ENCODE measurements at places on chromosomes 6 and 20.
A peak's percentile ranks its signal among the peaks of the same experiment; 100 is the strongest.

- peak; percentile 26 for DNase-seq
Observed at GRCh38 chr20:10708351-10709185, 34.8 kb upstream of the JAG1 start.

DNA sequence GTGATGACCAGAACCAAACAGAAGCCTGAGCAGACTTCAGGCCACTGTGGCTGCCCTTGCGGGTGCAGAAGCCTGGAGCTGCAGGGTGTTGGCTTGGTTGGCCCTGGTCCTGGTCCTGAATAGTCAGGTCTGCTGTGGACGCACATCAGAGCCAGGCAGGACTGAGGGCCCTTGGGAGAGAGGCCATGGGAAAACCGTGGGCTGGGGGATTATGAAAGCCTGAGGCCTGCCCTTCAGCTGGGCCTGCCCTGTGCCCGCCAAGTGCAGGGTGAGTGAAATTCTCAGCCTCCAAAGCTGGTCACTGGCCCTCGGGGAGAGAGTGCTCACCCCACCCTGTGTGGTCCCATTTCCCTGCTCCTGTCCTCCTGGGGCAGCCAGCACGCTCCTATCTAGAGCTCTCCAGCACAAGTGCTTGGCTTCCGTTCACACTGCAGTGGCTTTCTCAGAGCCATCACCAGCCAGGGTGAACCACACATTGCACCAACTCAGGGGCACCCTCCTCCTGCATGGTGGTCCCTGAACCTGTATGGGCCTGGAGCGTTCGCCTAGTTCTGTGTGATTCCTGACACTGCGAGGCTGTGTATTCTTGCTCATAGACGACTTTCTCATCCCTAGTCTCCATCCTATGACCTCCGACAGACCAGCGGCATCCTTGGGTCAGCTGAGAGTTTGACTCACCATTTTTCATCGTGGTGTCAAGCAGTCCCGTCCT lies 146.1 kb downstream of the TTLL2 start:
- DNase-seq, result no peak

- DNase-seq, result no peak
Observed at GRCh38 chr6:71206089-71206488, 82.5 kb upstream of the OGFRL1 start.

DNA sequence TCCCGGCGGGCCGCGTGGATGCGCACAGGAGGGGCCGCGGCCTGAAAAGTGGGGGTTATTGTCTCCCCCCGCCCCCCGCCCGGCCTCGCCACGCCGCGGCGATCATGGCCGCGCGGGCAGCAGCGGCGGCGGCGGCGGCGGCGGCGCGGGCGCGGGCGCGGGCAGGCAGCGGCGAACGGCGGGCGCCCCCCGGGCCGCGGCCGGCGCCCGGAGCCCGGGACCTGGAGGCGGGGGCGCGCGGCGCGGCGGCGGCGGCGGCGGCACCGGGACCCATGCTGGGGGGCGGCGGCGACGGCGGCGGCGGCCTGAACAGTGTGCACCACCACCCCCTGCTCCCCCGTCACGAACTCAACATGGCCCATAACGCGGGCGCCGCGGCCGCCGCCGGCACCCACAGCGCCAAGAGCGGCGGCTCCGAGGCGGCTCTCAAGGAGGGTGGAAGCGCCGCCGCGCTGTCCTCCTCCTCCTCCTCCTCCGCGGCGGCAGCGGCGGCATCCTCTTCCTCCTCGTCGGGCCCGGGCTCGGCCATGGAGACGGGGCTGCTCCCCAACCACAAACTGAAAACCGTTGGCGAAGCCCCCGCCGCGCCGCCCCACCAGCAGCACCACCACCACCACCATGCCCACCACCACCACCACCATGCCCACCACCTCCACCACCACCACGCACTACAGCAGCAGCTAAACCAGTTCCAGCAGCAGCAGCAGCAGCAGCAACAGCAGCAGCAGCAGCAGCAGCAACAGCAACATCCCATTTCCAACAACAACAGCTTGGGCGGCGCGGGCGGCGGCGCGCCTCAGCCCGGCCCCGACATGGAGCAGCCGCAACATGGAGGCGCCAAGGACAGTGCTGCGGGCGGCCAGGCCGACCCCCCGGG lies 637 bp downstream of the ARID1B start:
- DNase-seq, result no peak

DNA sequence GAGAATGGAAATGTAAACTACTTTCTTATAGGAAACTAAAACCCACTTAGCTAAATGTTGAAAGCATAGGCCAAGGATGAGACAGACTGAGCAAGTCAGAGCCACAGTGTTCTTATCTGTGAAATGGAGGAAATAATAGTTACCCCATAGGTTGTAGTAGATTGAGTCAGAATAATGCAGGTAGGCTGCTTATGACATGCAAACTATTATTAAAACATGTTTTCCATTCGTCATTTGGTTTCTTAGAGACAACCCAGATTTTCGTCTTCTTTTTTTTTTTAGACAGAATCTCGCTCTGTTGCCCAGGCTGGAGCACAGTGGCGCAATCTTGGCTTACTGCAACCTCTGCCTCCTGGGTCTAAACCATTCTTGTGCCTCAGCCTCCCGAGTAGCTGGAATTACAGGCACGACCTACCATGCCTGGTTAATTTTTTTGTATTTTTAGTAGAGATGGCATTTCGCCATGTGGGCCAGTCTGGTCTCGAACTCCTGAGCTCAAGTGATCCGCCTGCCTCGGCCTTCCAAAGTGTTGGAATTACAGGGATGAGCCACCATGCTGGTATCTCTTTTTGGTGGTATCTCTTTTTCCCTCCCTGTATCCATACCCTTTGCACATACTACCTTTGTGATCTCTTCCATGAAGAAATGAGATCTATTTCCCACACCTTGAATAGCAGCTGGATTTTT lies 196.5 kb upstream of the ZNF217 start:
- DNase-seq, result no peak

Measured in fibroblast of skin of left biceps (primary cell).